Heart right ventricle (tissue), 16 donors: ENCODE measurements at places on chromosomes 6 and 20. TPM values are rescaled to one million over a fixed set of nuclear protein-coding genes. Genes with fewer than 3 reads are reported as not detected.
A peak's percentile ranks its signal among the peaks of the same experiment; 100 is the strongest.

GRCh38 chr6:11217360-11218101 lies 14.9 kb downstream of the NEDD9 start:
- no peak for DNase-seq

- DNase-seq, result no peak
Observed at GRCh38 chr20:45489083-45489531, 19.6 kb downstream of the WFDC2 start.

DNA sequence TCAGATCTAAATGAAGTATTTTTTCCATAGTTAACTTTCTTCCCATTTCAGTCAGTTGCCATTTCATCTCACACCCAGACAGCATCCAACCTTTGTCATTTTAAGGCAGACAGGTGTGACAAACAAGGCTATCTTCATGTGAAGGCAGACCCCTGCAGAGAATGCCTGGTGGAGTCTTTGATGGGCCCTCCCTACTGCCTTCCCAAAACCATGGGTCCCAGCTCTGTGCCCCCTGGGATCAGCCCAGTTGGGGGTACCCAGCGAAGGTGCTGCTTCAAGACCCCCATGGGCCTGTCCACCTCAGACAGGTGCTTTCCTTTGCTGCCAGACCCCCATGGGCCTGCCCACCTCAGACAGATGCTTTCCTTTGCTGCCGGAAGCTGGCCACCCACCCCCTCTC lies 28.3 kb upstream of the ID1 start:
- no peak for DNase-seq

GRCh38 chr6:16781348-16782169 lies 20.3 kb upstream of the ATXN1 start:
- no peak for DNase-seq

- no peak for DNase-seq
Observed at GRCh38 chr20:19025430-19026120, 186.9 kb upstream of the SLC24A3 start.

- no peak for DNase-seq
Observed at GRCh38 chr20:36936341-36936740, 15.2 kb downstream of the SAMHD1 start.

DNA sequence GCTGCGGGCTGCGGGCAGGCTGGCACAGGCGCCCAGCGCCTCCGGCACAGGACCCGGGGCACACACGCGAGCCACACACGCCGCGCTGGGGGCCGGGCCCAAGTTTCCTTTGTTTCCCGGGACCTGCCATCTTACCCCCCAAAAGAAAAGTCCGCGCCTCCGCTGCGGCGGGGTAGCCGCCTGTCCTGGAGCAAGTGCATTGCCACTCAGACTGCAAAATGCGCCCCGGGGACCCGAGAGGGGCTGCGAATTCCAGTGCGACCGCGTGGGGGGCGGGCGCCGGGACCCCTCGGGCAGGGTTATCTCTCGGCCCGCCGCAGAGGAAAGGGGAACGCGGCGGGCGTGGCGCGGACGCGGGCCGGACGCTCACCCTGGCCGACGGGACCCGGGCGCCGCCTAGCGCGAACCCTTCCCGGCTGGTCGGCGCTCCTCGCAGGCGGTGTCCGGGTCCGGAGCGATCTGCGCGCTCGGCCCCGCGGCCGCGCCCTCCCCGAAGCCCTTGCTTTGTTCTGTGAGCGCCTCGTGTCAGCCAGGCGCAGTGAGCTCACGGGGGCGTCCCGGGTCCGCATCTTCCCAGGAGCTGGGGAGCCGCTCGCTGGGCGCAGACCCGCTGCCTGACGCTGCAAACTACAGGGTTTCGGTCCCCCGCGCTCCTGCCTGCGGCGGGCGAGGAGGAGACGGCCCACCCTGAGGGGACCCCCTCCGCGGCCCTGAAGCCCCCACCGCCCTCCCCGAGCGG lies 639 bp upstream of the CD24 start:
- DNase-seq, result peak; percentile 31

DNA sequence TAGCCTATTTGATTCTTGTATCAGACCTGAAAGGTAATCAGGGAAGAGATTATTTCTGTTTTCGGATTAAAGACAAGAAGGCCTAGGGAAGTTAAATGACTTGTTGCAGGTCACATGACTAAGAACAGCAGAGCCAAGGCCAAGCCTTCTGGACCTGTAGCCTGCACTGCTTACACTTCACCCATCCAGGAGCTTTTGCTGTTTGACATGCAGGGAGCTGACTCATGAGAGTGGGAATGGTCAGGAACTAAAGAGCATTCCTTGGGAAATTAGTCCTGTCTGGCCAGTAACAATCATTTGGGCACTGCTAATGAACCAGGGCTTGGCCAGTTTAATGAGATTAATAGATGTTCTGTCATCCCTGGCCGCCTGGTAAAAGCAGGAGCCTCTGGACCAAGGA lies 46.8 kb downstream of the EIF2S2 start:
- DNase-seq, result no peak

GRCh38 chr6:46035242-46035641 lies 19.6 kb upstream of the CLIC5 start:
- DNase-seq, result no peak

- no peak for DNase-seq
Observed at GRCh38 chr6:148445620-148446019, 103.0 kb downstream of the SASH1 start.

DNA sequence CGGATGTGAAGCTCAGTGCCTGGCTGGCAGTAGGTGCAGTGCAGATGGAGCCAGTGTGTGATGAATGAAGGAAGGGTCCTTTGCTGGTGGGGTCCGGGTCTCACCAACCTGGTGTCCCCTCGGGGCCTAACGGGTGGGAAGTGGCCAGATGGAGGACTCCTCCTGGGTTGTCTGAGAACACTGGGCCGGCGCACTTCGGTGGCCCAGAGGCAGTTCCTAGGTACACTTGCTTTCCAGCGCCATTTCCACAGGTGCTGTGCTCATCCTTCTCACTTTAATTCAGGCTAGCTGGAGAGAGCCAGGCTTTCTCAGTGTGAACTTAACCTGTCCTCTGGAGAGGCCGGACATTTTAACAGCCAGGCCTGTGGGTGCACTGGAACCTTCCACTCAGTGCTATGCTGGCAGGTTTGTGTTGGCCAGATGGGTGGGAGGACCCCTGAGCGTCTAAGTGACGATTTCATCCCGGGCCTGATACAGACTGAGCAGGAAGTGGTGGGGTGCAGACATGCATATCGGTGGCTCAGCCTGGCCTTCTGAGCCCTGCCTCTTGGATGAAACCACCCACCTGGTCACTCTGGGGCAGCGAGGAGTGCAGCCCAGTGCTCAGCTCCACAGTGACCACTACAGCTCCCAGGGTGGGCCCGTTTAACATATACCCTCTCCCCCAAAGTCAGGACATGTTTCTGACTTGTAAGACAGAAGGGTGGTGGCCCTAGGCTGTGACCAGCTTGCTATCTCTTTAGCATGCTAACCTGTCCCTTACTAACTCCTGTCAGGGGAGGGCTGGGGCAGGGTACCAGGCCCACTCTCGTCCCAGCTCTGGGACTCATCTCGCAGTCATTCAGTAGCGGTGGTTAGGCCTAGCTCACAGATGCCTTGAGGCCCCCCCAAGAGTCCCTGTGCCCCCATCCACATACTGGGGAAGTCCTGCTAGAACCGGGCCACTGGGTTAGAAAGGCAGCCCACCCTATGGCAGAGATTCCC lies 8.2 kb upstream of the PYGB start:
- DNase-seq, result no peak

GRCh38 chr6:158707120-158707820 lies 57.4 kb downstream of the SYTL3 start:
- peak; percentile 45 for DNase-seq

DNA sequence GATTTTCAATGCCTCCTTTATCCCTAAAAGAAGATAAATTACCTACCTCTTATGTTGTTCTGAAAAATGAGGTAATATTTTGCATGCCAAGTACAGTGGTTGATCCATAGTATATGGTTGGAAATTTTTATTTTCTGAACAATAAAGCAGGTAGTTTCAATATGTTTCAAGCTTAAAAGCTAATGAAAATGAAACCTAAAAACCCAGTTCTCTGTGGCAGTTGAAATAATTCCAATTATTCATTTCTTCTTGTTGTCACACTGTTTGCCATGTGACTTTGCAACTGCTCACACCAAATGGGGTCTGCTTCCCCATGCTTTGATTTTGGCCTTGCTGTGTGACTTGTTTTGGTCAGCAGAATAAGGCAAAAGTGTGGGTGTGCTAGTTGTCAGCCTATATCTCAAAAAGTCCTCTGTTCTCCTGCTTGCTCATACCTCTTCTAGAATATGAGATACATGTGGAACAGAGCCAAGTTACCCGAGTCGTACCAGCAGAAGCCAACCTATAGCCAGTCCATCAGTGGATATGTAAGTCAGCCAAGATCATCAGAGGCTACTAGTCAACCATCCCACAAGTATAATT lies 197.2 kb upstream of the THEMIS start:
- no peak for DNase-seq

DNA sequence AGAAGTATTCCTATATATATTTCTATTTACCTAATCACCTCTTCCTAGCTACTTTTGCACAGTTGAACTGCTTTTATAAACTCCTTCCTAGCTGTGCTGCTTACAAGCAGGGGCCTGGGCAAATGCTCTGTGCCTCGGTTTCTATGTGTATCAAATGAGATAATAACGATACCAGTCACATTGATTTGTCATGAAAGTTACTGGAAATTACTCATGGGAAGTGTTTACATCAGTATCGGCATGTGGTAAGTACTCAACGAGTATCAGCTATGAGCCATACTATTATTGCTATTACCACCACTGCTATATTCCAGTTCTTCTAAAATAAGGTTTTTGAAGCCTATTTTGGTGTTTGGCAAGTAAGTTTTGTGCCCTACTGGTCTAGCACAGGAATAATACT lies 4.9 kb downstream of the LAMA4 start:
- no peak for DNase-seq

DNA sequence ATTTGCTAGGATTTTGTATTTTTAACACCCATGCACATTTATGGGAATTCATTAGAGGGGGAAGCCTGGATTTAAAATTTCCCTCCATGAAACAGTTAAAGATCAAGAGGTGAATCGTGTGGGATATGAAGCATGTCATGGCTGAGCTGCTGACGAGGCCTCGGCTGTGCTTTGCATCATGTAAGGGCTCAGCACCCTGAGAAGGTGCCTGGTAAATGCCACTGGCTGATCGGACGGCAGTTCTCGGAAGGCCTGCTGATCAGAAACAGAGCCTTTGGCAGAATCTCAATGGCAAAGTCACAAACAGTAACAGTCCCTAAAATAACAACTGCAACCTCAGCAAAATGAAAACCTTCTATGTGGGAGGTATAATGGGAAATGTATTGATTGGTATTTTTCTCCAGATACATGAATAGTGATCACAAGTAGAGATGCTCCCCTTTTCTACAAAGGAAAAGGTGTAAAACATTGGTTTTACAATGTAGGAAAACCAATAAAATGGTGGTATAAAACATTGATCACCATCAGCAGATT lies 53.0 kb upstream of the FUCA2 start:
- peak; percentile 47 for DNase-seq

- DNase-seq, result peak; percentile 27
Observed at GRCh38 chr20:9397928-9398327, 116.5 kb upstream of the LAMP5 start.

DNA sequence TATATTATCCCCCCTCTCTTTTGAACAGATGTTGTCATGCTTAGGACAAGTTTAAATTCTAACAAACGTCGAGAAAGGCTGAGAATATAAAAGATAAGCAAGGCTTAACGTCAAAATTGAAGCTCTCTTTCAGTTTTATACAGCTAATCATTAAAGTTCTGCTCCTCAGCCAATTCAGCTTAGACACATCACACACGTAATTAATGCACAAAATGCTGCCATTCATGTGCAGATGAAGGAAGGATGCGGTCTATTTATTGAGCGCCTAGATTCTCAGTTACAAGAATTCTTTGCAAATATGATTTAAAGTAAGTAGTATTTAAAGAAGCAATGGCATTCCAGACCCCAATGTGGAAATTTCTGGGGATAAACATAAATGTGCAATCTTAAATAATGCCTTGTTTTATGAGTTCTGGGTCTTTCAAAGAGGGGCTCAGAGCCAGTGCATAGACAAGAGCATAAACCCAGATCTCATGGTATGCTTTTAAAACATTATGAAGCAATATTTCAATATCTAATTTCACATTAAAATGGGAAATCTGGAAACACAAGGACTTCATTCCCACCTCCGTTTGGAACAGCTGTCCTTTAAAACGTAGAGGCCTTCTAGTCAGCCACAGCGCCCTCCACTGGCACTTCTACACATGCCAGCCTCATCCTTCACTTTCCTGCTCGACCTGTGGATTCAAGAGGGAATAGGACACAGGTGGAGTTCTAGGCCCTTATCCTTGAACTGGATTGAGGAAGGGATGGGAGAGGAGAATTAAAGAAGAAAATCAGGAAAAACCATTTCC lies 85.8 kb downstream of the LYRM4 start:
- DNase-seq, result no peak

DNA sequence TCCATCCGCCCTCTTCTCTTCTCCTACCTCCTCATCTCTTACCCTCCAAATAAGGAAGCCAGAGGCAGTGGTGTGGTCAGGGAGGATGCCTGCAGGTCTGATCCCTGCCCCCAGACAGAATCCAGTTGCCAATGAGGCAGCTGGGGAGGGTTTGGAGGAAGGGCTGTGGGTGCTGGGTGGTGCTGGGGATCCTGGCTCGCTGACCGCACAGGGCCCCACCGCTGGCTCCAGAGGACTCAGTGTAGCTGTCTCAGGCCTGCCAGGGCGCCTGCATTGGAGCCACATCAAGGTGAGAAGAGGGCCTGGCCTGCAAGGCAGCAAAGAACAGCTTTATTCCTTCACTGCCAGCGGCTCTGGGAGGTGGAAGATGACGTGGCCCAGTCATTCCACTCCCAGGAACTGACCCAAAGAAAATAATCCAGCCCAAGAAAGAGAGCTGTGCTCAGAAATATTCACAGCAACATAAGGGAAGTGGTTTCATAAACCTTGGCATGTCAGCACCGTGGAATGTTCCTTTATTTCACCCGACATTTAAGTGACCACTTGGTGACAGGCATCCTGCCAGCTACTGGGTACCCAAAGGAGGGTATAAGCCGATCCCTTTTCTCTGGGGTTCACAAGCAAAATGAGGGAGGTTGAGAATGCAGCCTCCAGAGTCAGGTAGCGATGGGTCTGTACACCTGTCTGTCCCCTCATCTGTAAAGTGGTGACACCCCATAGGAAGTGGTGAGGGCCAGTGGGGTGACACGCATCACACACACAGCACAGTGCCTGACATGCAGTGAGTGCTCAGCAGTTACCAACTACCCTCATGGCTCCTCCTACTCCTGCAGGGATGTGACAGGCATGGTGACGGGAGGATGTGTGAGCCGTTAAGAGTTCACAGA lies 125.1 kb downstream of the SNX5 start:
- DNase-seq, result peak; percentile 69

Gene SAPCD1
- total RNA-seq, result not detected

Gene DHX35
- 14.3 TPM for total RNA-seq

Gene ZNF165
- total RNA-seq, result 0.44 TPM

Gene TMEM74B
- total RNA-seq, result 2.4 TPM

Gene SPATS1
- not detected for total RNA-seq

Gene PTCRA
- total RNA-seq, result not detected

Gene ZNF391
- total RNA-seq, result 0.93 TPM

Gene CYB5R4
- total RNA-seq, result 17.4 TPM

Gene CGA
- 0.23 TPM for total RNA-seq

Gene HNF4A
- not detected for total RNA-seq

Gene BNIP5
- total RNA-seq, result not detected

Gene CLDN20
- total RNA-seq, result not detected

Gene JPH2
- 167 TPM for total RNA-seq

Gene LTB
- total RNA-seq, result 0.37 TPM
